ENCODE measurements at places on chromosomes 7 and 10. TPM values are rescaled to one million over a fixed set of nuclear protein-coding genes. Genes with fewer than 3 reads are reported as not detected.
A peak's percentile ranks its signal among the peaks of the same experiment; 100 is the strongest.

Gene SEMA4G
- 29.4 TPM for total RNA-seq

Gene CALHM3
- 0.49 TPM for total RNA-seq

DNA sequence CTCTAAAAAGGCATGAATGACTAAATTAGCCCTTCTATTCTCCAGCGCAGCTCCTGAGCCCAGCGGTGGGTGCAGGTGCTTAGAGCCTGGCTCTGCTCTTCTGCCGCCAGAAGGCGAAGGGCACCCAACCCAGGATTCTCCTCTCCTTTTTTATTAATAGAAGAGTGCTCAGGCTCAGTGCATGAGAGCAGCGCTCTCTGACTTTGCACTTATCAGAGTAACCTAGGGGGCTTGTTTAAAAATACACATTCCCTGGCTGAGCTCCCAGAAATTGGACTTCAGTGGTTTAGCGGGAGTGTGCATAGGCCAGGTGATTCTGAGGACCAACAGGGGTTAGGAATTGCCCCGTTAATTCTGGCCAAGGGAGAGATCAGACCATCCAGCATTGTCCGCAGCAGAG is 1.7 kb upstream of the PFKP start:
- H3K27ac ChIP-seq, result no peak overlapping the region
- H3K4me3 ChIP-seq, result no peak overlapping the region
- DNase-seq, result no peak
- H3K36me3 ChIP-seq, result peaks cover 13% of the 10 kb centered on the region
- H3K27me3 ChIP-seq, result no peaks in the 10 kb centered on the region
- peaks cover 24% of the 10 kb centered on the region for H3K4me1 ChIP-seq

- DNase-seq, result no peak
- H3K27ac ChIP-seq, result peak overlapping the region; percentile 57
- H3K36me3 ChIP-seq, result no peaks in the 10 kb centered on the region
- H3K4me1 ChIP-seq, result peaks cover 45% of the 10 kb centered on the region
- no peaks in the 10 kb centered on the region for H3K27me3 ChIP-seq
These were observed 91.6 kb downstream of the EGFR start for GRCh38 chr7:55110282-55110992.

DNA sequence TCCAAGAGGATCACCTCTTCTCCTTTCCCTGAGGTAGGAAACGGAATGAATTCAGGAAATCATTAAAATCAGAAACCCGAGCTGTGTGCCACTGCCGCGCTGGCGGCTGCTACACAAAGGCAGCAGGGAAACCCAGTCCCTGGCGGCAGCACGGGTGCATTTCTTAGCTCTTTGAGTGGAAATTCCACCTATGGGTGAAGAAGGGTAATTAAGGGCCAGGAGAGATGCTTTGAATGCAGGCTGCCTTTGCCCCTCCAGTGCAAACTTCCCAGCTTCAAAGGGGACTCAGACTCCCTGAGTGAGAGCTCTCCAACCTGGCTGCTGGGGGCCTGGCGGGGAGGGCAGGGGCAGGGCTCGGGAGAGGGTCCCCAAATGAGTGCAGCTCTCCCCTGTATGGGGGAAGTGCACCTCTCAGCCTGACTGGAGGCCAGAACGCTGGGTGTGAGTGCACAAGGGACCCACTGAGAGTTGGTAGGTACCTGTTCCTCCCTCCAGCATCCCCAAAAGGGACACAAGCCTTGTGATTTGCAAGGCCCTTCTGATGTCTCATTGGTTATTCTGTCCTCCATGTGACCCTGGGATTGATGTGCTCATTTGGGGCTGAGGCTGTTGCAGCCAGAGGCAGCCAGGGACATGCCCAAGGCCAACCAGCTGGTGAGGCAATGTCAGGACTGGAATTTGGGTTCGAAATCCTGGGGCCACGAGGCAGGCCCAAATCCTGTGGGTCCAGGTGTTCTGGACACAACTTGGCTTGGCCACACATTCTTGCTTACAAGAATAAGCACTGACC is 16.3 kb upstream of the ZMIZ1 start:
- no peak overlapping the region for H3K27ac ChIP-seq
- no peak for DNase-seq
- H3K4me1 ChIP-seq, result peaks cover 25% of the 10 kb centered on the region
- H3K27me3 ChIP-seq, result no peaks in the 10 kb centered on the region

DNA sequence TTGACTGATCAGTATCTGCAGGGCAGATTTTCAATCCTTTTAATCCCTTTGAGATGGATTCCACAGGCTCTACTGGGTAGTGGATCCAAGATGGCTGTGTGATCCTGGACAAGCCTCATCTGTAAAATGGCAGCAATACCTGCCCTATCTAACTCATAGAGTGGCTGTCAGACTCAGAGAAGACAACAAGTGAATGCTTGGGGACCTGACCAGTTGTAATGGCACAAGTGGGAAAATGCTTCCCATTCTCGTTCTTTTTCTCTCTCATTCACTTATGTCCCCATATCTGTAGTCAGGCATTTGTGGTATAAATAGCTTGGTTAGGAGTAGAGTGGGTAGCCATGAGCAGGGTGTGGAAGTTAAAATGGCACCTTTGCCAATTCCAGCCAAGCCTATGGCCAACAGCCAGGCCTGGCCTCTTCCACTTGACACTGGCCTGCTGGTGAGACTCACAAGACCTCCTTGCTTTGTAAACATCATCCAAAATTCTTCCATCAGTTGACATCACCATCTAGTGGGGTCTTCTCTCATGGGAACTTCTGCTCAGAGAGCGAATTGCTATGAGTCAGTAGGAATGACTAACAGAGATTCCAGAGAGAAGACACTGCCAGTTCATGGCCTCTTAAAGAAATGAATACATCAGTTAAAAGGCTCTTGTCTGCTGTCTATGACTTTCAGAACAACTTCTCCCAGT is 150.1 kb downstream of the PLPP4 start:
- H3K27me3 ChIP-seq, result peaks cover 12% of the 10 kb centered on the region
- H3K4me3 ChIP-seq, result no peak overlapping the region
- no peaks in the 10 kb centered on the region for H3K4me1 ChIP-seq
- H3K27ac ChIP-seq, result no peak overlapping the region
- H3K36me3 ChIP-seq, result no peaks in the 10 kb centered on the region

DNA sequence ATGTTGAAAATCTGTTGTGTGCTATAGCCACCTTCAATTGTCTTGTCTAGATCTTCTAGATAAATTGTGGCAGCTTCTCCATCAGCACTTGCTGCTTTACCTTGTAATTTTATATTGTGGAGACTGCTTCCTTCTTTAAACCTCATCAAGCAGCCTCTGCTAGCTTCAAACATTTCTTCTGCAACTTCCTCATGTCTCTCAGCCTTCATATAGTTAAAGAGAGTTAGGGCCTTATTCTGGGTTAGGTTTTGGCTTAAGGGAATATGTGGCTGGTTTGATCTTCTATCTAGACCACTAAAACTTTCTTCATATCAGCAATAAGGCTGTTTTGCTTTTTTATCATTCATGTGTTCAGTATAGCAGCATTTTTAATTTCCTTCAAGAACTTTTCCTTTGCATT is 128.2 kb downstream of the ADAM22 start:
- H3K4me1 ChIP-seq, result no peaks in the 10 kb centered on the region
- DNase-seq, result no peak
- H3K4me3 ChIP-seq, result no peak overlapping the region
- no peaks in the 10 kb centered on the region for H3K36me3 ChIP-seq

DNA sequence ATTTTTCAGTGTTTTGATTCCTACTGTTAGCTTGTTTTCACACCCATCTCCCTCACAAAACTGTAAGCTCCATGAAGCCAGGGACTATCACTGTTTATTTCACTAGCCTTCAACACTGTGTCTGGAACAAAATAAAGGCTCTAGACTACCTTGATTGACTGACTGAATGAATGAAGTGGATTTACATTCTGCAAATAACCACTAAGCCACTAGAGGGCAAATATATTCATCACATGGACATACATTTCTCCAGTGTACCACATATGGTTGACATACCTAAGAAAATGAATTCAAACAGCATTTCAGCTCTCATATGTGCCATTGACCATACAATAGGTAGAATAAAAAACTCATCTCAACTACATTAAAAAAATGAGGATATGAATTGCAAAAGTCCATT is 185.9 kb downstream of the RAB11FIP2 start:
- no peaks in the 10 kb centered on the region for H3K36me3 ChIP-seq
- no peaks in the 10 kb centered on the region for H3K4me1 ChIP-seq
- DNase-seq, result peak; percentile 44
- H3K4me3 ChIP-seq, result no peak overlapping the region
- no peak overlapping the region for H3K27ac ChIP-seq

GRCh38 chr7:30162622-30163124 is 27.9 kb downstream of the MTURN start:
- H3K27ac ChIP-seq, result no peak overlapping the region
- DNase-seq, result no peak
- no peak overlapping the region for H3K4me3 ChIP-seq
- no peaks in the 10 kb centered on the region for H3K4me1 ChIP-seq

- H3K4me3 ChIP-seq, result peak overlapping the region; percentile 75
- H3K36me3 ChIP-seq, result no peaks in the 10 kb centered on the region
- no peaks in the 10 kb centered on the region for H3K27me3 ChIP-seq
- H3K4me1 ChIP-seq, result peaks cover 24% of the 10 kb centered on the region
These were observed 557 bp downstream of the TMEM120A start for GRCh38 chr7:75993689-75994387.

DNA sequence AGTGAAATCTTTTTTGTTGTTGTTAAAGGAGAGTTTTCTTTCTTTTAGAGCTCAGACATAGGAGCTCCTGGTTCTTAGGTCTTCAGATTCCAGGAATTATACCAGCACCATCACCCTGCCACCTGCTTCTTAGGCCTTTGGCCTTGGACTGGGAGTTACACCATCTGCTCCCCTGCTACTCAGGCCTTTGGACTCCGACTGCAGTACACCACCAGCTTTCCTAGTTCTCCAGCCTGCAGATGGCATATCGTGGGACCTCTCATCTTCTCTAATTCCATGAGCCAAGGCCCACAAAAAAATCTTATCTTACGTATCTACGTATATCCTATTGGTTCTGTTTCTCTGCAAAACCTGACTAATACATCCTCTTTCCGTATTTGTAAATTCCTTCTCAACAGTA is 5.1 kb upstream of the TACC2 start:
- H3K27me3 ChIP-seq, result no peaks in the 10 kb centered on the region
- no peak overlapping the region for H3K27ac ChIP-seq
- no peak for DNase-seq
- H3K4me1 ChIP-seq, result peaks cover 18% of the 10 kb centered on the region
- H3K36me3 ChIP-seq, result no peaks in the 10 kb centered on the region

Measured in HCT116 (cell line).